Vagina (tissue), 2 donors: ENCODE measurements at places on chromosomes 1 and 21. TPM values are rescaled to one million over a fixed set of nuclear protein-coding genes. Genes with fewer than 3 reads are reported as not detected.

- DNase-seq: no peak
- H3K27me3 ChIP-seq: no peaks in the 10 kb centered on the region
- no peak overlapping the region for H3K27ac ChIP-seq
- H3K4me1 ChIP-seq: peaks cover 7% of the 10 kb centered on the region
These were observed 159.2 kb downstream of the DYRK1A start for GRCh38 chr21:37525810-37526209.

DNA sequence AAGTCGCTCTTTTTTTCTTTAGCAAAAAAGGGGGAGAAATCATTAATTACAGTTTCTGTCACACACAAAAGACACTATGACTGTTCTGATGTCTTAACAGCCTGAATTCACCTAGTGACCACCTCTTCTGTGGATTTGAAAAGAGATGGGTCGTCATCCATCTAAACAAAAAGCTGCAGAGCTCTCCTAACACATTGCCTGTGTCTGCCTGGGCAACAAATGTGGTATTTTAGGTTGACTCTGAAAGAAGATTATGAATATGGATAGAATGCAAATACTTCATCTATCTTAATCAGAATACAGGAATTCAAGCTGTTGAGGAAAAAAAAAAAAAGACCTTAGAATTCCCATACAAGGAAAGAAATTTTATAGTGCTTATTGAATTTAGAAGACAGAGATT, 304.4 kb upstream of the ADGRL2 start:
- H3K27me3 ChIP-seq: no peaks in the 10 kb centered on the region
- no peaks in the 10 kb centered on the region for H3K36me3 ChIP-seq
- DNase-seq: no peak
- no peak overlapping the region for H3K4me3 ChIP-seq

The C1orf87 gene
- not detected for total RNA-seq

The KCNA3 gene
- total RNA-seq: 8.1 TPM

The KRTAP7-1 gene
- not detected for total RNA-seq

The FCRL6 gene
- total RNA-seq: not detected

DNA sequence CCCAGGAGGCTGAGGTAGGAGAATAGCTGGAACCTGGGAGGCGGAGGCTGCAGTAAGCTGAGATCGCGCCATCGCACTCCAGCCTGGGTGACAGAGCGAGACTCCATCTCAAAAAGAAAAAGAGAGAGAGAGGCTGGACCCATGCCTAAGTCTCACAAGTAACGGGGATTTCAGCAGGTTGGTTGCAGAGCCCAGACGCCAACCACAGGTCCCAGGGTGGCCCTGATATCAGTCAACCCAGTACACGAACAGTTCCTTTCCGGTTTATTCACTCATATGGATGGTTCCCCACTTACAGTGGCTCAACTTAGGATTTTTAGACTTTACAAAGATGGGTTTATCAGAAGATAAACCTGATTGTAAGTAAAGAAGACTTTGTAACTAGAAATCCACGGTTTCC, 40.9 kb downstream of the CLSTN1 start:
- no peak for DNase-seq
- H3K27me3 ChIP-seq: no peaks in the 10 kb centered on the region
- H3K4me1 ChIP-seq: peaks cover 29% of the 10 kb centered on the region
